SW 1271 (cell line): ENCODE measurements at places on chromosomes 11 and 22.

GRCh38 chr11:57214494-57214893, 22.6 kb downstream of the APLNR start:
- DNase-seq, result peak; percentile 24

DNA sequence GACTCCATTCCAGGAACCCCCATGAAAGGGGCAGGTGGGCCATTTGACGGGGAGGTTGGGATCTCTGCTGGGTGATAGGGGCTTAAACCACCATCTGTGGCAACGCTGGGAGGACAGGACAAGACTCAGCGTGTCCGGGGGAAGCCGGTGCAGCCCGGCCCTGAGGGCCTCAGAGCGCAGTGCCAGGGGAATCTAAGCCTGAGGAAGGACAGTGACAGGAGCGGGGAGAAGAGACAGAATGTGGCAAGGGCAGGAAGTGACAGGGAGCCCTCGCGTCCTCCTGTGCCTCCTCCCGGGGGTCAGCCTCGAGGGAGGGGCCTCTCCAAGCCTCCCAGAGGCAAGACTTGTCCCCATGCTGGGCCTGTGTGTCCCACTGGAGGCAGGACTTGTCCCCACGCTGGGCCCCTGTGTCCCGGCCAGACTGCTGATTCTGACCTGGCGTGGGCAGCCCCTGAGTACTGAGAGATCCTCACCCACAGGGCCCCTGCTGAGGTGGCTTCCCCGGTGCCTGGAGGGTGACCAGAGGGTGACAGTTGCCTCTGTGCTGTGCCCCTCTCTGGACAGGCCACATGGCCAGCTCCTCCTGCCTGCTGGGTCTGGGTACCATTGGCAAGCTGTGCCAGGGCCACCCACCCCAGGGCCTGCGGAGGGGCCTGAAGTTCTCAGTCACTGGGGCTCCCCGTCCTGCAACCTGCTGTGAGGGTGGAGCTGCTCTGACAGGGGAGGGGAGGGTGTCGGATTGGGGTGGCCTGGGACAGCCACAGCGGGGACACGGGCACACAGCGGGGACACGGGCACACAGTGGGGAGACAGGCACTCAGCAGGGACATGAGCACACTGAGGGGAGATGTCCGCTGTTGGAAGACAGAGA, 676.2 kb downstream of the BRD1 start:
- no peak for DNase-seq

- DNase-seq, result no peak
Measured at GRCh38 chr11:15920856-15921629, 435.3 kb downstream of the SOX6 start.

GRCh38 chr22:49995041-49995360, 17.6 kb downstream of the IL17REL start:
- no peak for DNase-seq

GRCh38 chr11:372809-373715, 3.8 kb downstream of the B4GALNT4 start:
- DNase-seq, result no peak

- DNase-seq, result no peak
Measured at GRCh38 chr11:69186316-69187260, 30.9 kb downstream of the SMIM38 start.

DNA sequence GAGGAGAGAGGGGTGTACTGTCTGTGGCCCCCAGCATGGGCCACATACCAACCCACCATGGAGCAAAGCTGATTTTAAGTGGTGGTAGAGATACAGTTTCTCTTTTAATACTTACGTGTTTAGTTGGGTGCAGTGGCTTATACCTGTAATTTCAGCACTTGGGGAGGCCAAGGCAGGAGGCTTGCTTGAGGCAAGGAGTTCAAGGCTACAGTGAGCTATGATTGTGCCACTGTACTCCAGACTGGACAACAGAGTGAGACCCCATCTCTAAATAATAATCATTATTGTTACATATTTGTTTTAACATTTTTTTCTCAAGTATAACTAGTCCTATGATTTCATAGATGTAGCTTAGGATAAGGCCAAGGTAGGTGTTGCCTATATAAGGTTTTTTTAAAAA, 8.8 kb downstream of the GGA1 start:
- DNase-seq, result no peak

DNA sequence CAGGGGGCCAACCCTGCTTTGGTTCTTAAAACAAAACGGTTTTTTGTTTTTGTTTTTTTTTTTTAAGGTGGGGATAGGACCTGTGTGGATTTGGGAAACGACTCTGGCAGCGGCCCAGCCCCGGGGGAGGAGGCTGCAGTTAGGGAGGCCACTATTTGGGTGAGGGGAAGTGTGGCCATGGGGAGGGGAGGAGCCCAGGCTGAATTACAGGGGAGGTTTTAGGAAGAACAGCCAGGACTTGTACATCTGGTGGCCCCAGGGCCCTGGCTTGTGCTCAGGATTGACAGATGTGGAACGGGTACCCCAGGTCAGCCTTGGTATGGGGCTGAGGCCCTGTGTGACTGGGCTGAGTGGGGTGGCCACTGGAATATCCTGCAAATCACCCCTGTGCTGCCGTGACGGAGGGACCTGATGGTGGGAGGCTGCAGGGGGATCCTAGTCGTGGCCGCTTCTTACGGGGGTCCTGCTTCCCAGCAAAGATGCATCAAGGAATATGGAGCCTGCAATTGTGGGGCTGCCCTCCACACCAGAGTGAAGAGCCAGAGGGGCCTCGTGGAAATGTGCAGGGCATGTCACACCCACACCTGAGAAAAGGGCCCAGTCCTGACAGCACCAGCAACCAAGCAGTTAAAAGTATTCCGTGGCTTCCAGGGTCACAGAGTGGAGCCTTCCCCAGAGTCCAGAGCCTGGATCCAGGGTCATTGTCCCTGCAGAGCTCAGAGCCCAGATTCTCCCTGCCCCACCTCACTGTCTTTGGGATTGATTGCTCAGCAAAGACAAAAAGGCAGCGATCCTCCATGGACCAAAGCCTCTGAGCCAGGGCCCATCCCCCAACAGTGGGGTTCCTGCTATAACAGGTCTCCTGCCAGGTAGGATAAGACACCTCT, 55.2 kb upstream of the WNT7B start:
- no peak for DNase-seq

DNA sequence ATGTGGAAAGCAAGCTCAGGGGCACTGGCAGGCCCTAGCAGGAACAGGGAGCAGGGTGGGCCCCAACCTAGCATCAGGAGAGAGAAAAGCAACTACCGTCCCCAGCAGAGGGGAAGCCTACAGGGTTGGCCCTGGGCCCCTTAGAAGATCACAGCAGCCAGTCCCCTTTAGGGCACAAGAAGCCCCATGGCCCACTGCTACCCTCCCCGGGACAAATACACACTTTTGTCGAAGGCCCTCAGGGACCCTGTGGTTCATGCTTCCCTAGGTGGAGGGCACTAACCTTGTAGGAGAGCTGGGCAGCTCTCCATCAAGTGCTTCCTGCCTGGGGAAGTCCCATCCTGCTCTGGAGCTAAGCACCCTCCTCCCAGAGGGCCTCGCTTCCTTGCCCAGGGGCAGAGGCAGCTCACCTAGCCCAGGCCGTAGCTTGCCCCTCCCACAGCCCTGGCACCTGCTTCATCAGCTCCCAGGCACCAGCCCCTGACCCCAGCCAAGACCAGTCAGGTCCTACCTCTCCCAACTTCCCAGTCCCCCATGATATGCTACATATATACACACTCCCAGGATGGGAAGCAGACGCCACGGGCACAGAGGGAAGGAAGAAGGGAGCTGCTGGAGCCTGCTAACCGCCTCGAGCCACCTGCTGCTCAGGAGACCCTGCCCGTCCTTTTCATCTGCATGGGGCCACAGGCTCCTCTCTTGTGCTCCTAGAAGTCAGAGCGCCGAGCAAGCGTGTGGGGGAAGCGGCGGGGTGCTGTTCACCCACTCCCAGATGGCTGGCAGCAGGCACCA, 20.1 kb downstream of the SUN2 start:
- no peak for DNase-seq

DNA sequence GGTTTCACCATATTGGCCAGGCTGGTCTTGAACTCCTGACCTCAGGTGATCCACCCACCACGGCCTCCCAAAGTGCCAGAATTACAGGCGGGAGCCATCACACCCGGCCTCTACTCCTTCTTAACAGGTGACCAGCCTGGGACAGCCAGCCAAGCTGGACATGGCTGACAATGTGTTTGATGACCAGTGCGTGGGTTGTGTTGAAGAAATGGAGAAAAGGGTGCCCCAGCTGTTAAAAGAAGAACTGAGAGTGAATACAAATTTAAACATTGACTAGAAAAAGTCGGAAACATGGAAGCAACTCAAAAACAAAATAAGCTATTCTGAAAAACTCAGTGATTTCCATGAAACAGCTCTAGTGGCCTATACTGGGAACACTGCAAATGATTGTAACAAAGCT, 86.5 kb upstream of the CLPB start:
- no peak for DNase-seq

- no peak for DNase-seq
Measured at GRCh38 chr11:120316880-120317688, 8.0 kb upstream of the TLCD5 start.

DNA sequence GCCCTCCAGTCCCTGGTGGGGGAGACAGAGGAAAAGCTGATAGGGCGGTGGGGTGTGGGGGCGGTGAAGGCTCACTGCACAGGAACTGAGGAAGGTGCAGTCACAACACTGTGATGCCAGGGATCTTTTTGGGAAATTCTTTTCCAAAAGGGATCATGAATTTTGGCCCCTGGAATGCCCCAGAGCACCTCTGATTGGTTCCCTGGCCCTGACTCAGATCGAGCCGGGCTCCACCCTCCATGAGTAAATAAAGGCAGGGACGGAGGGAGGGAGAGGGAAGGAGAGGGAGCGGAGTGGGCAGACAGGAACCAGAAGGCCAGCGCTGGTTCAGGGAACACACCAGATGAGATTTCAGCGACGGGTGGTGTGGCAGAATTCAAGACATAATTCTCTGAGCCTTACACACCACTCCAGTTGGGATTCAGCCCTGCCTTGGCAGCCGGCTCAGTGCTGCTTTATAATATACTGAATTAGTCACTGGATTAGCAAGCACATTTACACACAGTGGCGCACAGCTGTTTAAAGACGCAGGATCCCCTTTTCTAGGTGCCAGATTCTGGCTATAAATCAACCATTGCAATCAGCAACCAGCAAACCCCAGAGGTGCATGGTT, 80.3 kb downstream of the ETS1 start:
- DNase-seq, result peak; percentile 53

DNA sequence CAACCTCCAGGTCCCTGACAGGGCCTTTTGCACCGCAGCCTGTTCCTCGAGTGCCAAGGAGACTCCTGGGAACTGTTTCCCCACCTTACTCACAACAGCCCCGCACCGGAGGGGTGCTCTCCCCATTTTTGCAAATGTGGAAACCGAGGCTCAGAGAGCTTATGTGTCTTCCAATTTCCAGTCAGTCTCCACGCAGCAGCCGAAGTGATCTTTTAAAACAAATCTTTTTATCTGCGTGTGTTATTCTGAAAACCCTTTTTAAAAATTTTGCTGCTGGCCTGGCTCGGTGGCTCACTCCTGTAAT, 409 bp upstream of the TMEM134 start:
- no peak for DNase-seq

DNA sequence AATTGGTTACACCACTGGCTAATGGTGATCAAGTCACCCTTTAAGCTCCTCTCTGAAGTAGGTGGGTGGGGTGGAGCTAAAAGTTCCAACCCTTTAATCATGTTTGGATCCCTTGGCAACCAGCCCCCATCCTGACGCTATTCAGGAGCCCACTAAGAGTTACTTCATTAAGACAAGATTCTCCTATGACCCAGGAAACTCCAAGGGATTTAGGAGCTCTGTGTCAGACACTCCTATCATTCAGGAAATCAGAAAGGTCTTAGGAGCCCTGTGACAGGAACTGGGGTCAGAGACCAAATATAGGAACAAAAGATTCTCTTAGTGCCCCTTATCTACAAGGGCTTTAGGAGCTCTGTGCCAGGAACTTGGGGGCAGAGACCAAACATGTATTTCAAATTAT, 141.3 kb downstream of the ATG16L2 start:
- no peak for DNase-seq

DNA sequence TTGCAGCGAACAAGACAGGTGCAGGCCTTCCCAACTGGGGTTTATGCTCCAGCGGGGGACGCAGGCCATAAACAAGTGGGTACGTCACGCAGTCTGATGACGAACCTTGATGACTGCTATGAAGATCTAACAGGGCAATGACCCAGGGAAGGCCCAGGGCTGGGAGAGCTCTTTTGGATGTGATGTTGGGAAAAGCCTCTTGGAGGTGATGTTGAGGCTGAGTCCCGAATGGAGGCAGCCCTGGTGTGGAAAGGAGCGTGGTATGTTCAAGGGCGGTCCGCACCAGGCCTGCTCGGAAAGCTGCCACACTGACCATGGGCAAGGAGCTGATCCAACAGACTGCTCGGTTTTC, 5.8 kb downstream of the FADS2 start:
- no peak for DNase-seq

- no peak for DNase-seq
Measured at GRCh38 chr11:73192272-73192671, 25.8 kb upstream of the P2RY2 start.

GRCh38 chr22:28268850-28269249, 349.8 kb upstream of the PITPNB start:
- DNase-seq, result no peak

GRCh38 chr11:66559142-66559865, 9.1 kb downstream of the CTSF start:
- no peak for DNase-seq

DNA sequence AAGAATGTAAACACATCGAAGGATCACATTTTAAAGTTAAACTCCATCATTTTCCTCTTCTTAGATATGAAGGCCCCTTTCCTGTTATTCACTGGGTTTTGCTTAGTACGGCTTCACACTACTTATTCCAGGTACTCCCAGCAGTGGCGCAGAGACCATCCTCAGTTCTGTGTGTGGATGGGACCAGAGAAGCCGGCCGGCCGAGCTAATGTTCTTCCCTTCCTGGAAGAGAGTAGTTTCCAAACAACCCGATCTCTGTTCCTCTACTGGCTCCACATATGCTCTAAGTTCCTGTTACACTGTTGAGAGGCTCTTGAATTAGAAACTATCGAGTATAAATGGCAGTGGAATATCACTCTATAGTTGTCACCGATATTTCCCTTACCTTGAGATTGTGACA, 684 bp upstream of the NFRKB start:
- no peak for DNase-seq
